ENCODE measurements at places on chromosomes 3 and 15. TPM values are rescaled to one million over a fixed set of nuclear protein-coding genes. Genes with fewer than 3 reads are reported as not detected.

DNA sequence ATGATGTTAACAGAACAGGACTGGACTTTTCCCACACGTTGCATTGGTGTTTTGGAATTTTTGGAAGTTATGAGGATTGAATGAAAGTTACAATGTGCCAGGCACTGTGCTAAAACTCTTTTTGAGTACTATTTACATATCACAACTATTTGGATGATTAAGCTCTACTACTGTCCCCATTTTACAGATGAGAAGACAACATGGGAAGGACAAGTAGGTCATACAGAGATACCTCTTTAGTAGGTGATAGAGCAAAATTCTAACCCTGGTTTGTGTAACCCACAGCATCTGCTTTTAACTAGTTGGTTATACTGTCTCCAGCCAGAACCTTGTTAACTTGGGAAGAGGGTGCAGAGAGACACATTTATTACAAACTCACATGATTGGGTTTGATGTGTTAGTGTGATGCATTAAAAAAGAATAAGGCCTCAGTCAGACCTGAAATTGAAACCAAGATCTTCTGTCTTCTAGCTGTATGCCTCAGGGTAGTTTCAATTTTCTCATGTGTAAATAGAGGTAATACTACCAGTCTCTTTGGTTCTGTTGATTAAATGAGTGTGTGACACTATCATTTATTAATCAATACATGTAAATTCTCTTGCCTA is 1.4 kb downstream of the NDUFB4 start:
- H3K36me3 ChIP-seq, result peaks cover 38% of the 10 kb centered on the region

DNA sequence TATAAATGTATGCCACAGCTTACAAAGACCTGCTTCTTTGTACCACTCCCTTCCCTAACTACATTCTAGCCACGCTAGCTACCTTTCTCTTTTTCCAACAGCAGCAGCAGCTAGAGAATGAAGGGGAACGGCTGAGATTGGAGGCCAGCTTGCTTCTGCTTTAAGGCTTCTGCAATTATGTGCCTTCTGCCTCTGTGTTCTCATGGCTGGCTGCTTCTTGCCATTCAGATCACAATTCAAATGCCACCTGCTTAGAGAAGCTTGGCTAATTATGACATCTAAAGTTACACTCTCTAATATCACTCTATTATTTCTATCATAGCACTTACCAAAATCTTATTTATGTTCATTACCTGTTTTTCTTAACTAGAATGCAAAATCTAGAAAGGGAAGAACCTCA is 95.2 kb downstream of the RYK start:
- H3K36me3 ChIP-seq, result peaks cover 78% of the 10 kb centered on the region
- H3K27me3 ChIP-seq, result no peaks in the 10 kb centered on the region
- DNase-seq, result no peak
- no peak overlapping the region for H3K4me3 ChIP-seq
- no peak overlapping the region for H3K27ac ChIP-seq

DNA sequence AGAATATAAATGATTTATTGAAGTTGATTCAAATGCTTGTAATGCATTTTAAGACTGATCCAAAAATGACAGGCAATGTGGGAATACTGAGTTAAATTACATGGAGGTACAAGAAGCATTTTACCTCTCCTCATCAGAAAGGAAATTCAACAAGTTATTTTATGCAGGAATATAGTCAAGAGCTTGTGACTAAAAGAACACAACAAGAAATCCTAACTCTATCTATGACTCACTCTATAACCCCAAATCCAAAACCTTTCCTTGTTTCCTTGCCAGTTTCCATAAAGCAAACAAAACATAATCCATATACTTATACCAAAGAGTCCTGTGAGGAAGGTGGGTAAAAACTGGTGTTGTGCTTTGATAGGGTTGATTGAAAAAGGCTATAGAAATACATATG is 30.8 kb downstream of the SIN3A start:
- H3K27ac ChIP-seq, result no peak overlapping the region
- no peak overlapping the region for H3K4me3 ChIP-seq
- no peak for DNase-seq

GRCh38 chr3:161270991-161271390 is 49.9 kb downstream of the NMD3 start:
- no peaks in the 10 kb centered on the region for H3K27me3 ChIP-seq
- no peak overlapping the region for H3K4me3 ChIP-seq
- H3K27ac ChIP-seq, result no peak overlapping the region
- peaks cover 3% of the 10 kb centered on the region for H3K4me1 ChIP-seq
- peaks cover 8% of the 10 kb centered on the region for H3K36me3 ChIP-seq

DNA sequence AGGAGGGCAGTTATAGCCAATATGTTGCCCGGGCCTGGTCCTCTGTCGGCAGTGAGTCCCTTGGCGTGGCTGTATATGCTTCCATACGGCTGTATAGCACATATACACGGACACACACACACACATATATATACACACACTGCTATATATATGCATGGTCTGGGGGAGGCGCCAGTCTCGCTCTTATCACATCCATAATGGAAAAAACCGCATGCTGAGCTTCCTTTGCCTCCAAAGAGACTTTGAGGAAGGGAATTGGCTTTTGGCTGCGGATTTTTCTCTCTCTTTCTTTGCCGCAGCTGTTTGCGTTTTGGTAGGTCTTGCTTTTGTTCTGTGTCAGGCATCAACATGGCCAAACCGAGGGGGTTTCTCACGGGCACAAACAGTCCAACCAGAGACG is 11.3 kb upstream of the TMEM115 start:
- H3K27ac ChIP-seq, result no peak overlapping the region
- H3K4me3 ChIP-seq, result no peak overlapping the region
- peaks cover 4% of the 10 kb centered on the region for H3K4me1 ChIP-seq
- no peaks in the 10 kb centered on the region for H3K36me3 ChIP-seq

DNA sequence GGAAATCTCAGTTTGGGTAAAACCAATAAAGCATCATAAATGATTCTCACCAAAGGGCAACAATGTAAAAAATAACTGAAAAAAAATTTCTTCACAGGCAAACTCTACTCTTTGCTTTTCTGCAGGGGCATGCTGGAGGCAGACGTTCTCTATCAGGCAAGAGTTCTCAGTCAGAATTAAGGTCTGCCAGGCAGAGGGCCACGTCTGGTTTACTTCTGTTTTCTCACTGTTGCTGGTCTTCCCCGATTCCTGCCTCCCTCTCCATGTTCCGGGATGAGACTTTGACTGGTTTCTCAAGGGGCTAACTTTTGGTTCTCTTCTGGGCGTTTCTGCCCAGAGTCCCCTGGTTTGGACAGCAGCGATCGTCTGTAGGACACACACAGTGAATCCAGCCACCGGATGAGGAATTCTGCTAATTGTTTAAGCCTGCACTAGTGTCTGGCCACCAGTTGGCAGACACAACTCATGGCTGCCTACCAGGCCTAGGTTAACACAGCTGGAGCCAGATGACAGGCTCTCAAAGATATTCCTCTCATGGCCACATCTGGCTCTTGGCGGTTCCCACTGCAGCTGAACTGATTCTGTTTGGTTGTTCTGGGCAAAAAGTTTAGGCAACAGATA is 273.1 kb downstream of the FOXP1 start:
- no peak for DNase-seq
- H3K36me3 ChIP-seq, result no peaks in the 10 kb centered on the region
- H3K27me3 ChIP-seq, result no peaks in the 10 kb centered on the region

- no peak for DNase-seq
- no peaks in the 10 kb centered on the region for H3K27me3 ChIP-seq
- no peaks in the 10 kb centered on the region for H3K4me1 ChIP-seq
- H3K27ac ChIP-seq, result no peak overlapping the region
- H3K36me3 ChIP-seq, result peaks cover 50% of the 10 kb centered on the region
- no peak overlapping the region for H3K4me3 ChIP-seq
Observed at GRCh38 chr3:123153125-123154019, 48.4 kb upstream of the SEC22A start.

DNA sequence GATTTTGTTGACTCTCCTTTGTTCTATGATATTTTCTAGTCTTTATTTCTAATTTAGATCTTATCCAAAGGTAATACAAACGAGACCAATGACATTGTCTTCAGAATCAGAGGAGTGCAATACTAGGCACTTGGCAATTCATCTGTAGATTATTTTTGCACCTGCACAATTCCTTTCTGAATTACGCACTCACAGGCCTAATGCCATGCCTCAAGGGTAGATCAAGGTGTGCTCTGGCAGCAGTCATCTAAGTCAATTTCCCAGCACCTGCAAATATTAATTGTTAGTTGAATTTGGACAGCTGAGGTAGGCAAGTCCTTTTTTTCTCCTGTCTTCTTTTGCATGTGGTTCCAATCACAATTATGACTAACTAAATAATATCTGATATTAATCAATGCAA is 653.2 kb downstream of the ROBO2 start:
- no peak overlapping the region for H3K4me3 ChIP-seq
- no peak overlapping the region for H3K27ac ChIP-seq
- H3K27me3 ChIP-seq, result no peaks in the 10 kb centered on the region
- H3K4me1 ChIP-seq, result no peaks in the 10 kb centered on the region

GRCh38 chr3:126450219-126450618 is 25.5 kb downstream of the ZXDC start:
- H3K36me3 ChIP-seq, result peaks cover 50% of the 10 kb centered on the region
- H3K27ac ChIP-seq, result no peak overlapping the region
- H3K4me3 ChIP-seq, result no peak overlapping the region
- H3K4me1 ChIP-seq, result peaks cover 3% of the 10 kb centered on the region
- DNase-seq, result no peak
- H3K27me3 ChIP-seq, result no peaks in the 10 kb centered on the region

DNA sequence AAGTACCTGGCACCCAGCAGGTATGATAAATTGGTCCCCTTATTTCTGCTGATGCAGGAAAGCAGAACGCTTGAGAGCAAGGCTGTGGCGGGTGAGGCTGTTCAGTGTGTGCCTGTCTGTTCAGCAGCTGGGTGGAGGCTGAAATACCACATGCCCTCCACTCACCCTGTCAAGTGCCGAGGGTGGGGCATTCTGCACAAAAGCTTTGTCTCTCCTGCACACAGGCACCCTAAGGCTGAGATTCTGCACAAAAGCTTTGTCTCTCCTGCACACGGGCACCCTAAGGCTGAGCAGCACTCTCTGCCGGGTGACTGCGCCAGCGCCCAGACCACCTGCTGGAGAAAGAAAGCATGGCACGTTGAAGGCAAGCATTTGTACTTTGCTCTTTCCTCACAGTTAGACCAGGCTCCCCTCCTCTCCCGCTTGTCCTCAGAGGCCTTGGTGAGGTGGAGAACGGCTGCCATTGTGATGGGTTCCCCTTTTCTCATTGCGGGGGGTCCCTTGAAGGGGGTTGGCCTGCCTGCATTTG is 97.5 kb downstream of the BDH1 start:
- peaks cover 16% of the 10 kb centered on the region for H3K4me1 ChIP-seq
- no peaks in the 10 kb centered on the region for H3K36me3 ChIP-seq
- DNase-seq, result no peak

- H3K27me3 ChIP-seq, result no peaks in the 10 kb centered on the region
- H3K36me3 ChIP-seq, result no peaks in the 10 kb centered on the region
- no peak overlapping the region for H3K27ac ChIP-seq
Observed at GRCh38 chr3:153260681-153261080, 98.7 kb downstream of the RAP2B start.

DNA sequence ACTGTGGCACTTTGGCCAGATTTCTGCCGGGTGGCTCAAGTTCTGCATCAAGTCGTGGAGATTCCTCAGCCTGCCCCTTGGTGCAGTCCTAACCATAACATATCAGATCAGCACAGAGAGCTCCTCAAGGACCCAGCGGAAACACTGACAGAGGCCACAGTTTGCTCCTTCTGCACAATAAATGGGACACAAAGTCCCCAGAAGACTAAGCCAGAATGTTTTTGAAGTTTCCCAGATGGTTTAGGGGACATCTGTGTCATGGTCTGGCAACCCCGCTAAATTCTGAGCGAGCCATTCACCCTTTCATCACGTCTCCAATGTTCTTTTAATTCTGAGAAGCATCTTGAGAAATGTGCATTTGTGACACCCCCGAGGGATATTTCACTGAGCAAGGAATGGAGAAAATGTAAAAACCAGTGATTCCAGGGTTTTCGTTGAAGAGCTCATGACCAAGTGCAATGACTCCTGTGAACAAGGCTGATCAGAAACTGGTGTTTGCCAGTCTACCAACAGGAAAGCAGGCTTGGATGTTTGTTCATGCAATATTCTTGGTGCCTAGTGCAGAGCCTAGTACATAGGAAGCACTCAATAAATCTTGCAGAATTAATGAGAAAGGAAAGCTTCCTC is 64.8 kb upstream of the LMCD1 start:
- H3K36me3 ChIP-seq, result no peaks in the 10 kb centered on the region
- H3K27me3 ChIP-seq, result no peaks in the 10 kb centered on the region
- peaks cover 13% of the 10 kb centered on the region for H3K4me1 ChIP-seq
- DNase-seq, result no peak

- H3K27me3 ChIP-seq, result no peaks in the 10 kb centered on the region
- no peak for DNase-seq
Observed at GRCh38 chr15:39188930-39189329, 391.9 kb upstream of the THBS1 start.

DNA sequence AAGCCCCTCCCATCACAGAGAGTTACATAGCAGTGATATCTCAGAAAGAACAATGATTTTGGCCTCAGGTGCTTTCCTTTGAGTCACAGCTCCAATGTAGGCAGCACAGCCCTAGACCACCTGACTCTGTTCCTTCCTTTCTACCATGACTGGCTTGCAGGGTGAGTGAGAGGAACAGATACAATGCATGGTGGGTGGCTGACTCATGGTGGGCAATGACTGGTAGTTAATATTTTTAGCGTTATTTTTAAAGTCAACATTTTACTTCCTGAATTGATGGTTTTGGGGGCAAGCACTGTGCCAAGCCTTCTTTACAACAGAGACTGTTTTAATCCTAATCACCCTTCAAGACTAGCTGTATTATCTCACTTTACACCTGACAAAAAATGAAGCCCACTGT is 32.8 kb upstream of the ST3GAL6 start:
- DNase-seq, result no peak
- H3K27ac ChIP-seq, result no peak overlapping the region
- no peaks in the 10 kb centered on the region for H3K27me3 ChIP-seq
- H3K36me3 ChIP-seq, result no peaks in the 10 kb centered on the region

- no peaks in the 10 kb centered on the region for H3K36me3 ChIP-seq
- no peak for DNase-seq
- peaks cover 8% of the 10 kb centered on the region for H3K4me1 ChIP-seq
- H3K27me3 ChIP-seq, result no peaks in the 10 kb centered on the region
Observed at GRCh38 chr3:42728056-42728455, 25.5 kb upstream of the HHATL start.

DNA sequence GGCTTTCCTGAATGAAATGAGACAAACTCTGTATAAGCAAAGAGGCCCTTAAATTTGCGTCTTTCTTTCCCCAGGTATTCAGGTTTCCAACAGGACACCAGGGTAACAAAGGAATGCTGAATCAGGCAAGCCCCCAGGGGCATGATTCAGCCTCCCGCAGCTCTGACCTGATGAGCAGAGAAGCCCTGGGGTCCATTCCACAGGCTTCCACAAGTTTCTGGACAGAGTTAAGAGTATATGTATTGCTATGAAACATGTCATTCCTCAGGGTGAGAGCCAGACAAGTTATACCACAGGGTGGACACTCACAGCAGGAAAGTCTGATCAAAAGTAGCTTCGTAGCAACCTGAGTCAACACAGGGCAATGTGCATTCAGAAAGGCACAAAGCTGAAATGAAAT is 68.1 kb upstream of the CTNNB1 start:
- no peaks in the 10 kb centered on the region for H3K4me1 ChIP-seq
- H3K27me3 ChIP-seq, result no peaks in the 10 kb centered on the region
- no peak overlapping the region for H3K4me3 ChIP-seq
- no peaks in the 10 kb centered on the region for H3K36me3 ChIP-seq

The EPHB3 gene
- 2.5 TPM for total RNA-seq

The TRIM71 gene
- total RNA-seq, result not detected

The P2RY1 gene
- 1.7 TPM for total RNA-seq

The ST8SIA2 gene
- 0.50 TPM for total RNA-seq
